Pancreas (tissue), 10 donors: ENCODE measurements at places on chromosomes 12 and 14. TPM values are rescaled to one million over a fixed set of nuclear protein-coding genes. Genes with fewer than 3 reads are reported as not detected.

P3H3 gene
- 5.6 TPM for total RNA-seq

PPM1A gene
- total RNA-seq = 32.3 TPM

NEUROD4 gene
- total RNA-seq = not detected

PPP1R1A gene
- total RNA-seq = 23.6 TPM

TAS2R13 gene
- total RNA-seq = 0.75 TPM

LTBR gene
- total RNA-seq = 52.5 TPM

- no peak for DNase-seq
Measured at GRCh38 chr12:57200497-57200896, 16.1 kb upstream of the NXPH4 start.

DNA sequence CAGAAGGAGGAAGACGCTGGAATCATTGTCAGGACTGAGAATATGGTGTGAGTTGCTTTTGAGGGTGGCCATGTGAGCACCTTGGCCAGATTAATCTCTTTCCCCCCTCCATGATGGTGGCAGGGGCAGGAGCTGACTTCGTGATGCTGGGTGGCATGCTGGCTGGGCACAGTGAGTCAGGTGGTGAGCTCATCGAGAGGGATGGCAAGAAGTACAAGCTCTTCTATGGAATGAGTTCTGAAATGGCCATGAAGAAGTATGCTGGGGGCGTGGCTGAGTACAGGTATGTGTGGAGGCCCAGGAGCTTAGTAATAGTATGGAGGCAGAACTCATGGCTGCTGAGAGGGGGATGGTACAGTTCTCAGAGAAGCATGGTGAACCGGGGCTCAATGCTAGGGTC is 4.3 kb downstream of the TINF2 start:
- DNase-seq = no peak

- no peak for DNase-seq
Measured at GRCh38 chr12:48237162-48237561, 34.1 kb upstream of the OR10AD1 start.

- DNase-seq = no peak
Measured at GRCh38 chr12:56684745-56685359, 3.2 kb downstream of the PTGES3 start.

DNA sequence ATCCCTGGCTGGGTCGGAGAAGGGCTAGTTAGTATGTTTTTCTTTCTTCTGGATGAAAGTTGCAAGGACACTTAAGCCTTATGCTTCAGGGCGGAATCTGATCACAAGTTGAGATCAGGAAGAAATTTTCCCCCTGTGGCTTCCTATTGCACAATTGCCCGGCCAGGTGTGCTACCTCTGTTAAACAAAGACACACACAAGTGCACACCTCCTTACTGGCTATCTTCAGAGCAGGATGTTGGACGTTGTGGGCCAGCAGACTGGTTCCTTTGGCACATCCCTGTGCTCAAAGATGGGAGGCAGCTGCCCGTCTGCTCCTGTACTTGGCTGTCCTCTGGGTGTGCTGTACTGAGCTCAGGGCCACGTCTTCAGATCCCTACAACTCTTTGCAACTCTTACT is 19.1 kb downstream of the ETV6 start:
- DNase-seq = no peak

- DNase-seq = no peak
Measured at GRCh38 chr14:54220071-54220703, 176.6 kb upstream of the CDKN3 start.

DNA sequence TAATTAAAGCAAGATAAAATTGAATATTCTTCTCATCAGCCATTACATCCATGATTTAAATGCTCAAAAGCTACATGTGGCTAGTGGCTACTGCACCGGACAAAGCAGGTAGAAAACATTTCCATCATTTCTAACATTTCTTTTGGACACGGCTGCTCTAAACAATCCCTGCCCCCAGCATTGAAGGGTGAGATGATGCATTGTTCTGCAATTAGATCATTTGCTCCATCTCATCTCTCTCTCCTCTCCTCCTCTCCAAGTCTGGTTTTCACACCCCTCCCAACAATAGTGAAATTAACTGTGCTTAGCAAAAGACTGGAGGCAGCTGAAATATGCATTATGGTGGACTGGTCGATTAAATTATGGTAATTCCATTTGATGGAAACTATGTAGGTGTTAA is 288.5 kb downstream of the KSR2 start:
- no peak for DNase-seq

DNA sequence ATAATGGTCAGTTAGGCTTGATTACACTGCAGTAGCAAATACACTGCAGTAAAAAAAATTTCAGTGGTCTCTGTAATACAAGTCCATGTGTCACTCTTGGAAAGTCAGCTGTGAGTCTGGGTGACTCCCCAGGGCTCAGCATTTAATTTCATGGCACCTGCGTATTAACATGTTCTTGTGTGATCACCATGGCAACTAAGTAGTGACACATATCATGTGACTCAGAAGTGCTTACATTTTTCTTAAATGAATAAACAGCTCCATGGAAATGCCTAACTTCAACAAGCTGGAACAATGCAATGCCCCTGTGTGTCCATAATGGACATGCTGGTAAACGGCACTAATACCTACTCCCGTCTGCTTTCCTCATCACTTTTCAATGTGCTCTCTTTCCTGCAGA is 88.5 kb upstream of the ANO4 start:
- DNase-seq = no peak

- DNase-seq = no peak
Measured at GRCh38 chr12:26092346-26093105, 32.3 kb downstream of the BHLHE41 start.
